Transverse colon (tissue), 4 donors: ENCODE measurements at places on chromosomes 6 and 20. TPM values are rescaled to one million over a fixed set of nuclear protein-coding genes. Genes with fewer than 3 reads are reported as not detected.

- DNase-seq = no peak
Measured at GRCh38 chr20:62543470-62544302, 67.9 kb upstream of the GATA5 start.

- no peak for DNase-seq
Measured at GRCh38 chr6:71197267-71197666, 91.3 kb upstream of the OGFRL1 start.

- DNase-seq = no peak
Measured at GRCh38 chr6:150651808-150652470, 52.3 kb downstream of the PLEKHG1 start.

- DNase-seq = no peak
Measured at GRCh38 chr20:625360-625932, 15.3 kb upstream of the TCF15 start.

- DNase-seq = no peak
Measured at GRCh38 chr6:37200085-37200484, 30.1 kb downstream of the PIM1 start.

GRCh38 chr6:105882121-105882803 lies 203.9 kb upstream of the PRDM1 start:
- DNase-seq = no peak

GRCh38 chr6:42724825-42725224 lies 2.4 kb upstream of the PRPH2 start:
- DNase-seq = no peak

DNA sequence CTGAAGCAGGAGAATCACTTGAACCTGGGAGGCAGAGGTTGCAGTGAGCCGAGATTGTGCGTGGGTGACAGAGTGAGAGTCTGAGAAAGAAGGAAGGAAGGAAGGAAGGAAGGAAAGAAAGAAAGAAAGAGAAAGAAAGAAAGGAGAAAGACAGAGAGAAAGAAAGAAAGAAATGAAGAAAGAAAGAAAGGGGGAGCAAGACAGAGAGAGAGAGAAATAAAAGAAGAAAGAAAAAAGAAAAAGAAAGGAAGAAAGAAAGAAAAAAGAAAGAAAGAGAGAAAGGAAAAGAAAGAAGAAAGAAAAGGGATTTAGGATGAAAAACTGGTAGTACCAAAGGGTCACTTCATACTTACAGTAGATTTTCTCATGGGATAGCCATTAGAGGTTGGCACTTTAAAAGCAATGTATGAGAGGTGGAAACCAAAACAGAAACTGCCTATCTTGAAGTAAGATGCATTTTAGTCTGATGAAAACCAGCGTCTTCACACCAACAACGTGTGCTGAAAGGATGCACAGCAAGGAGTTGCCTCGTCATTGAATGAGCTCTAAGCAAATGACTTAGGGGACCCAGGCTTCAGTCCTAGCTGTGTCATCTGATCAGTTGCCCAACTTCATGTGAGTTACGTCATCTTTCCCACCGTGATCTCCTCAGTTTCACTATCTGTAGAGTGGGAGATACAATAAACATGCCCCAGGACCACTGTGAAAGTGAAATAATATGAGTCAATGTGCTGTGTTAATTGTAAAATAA lies 133.9 kb upstream of the NEDD9 start:
- no peak for DNase-seq

Gene TFAP2C
- 0.95 TPM for total RNA-seq
